HL-60 (cell line): ENCODE measurements at places on chromosomes 7 and 10.
A peak's percentile ranks its signal among the peaks of the same experiment; 100 is the strongest.

- no peak for DNase-seq
Measured at GRCh38 chr7:116100626-116101025, 70.1 kb upstream of the TFEC start.

DNA sequence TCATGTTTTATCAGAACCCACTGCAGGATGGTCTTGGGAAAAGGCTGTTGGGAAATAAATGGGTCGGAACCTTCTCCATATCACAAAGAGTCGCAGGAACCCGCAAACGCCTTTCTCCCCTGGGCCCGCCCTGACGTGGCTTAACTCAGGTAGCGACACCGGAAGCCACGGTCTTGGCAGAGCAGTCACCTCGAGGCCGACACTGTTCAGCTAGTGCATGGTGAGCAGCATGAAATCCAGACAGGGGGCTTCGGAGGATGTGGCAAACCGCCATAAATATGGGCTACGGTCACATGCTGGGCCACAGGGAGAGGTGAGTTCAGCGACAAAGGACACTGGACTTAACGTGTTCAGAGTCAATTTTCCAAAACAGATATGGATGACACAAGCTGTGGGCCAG, 421.9 kb downstream of the PTPRN2 start:
- DNase-seq: no peak

DNA sequence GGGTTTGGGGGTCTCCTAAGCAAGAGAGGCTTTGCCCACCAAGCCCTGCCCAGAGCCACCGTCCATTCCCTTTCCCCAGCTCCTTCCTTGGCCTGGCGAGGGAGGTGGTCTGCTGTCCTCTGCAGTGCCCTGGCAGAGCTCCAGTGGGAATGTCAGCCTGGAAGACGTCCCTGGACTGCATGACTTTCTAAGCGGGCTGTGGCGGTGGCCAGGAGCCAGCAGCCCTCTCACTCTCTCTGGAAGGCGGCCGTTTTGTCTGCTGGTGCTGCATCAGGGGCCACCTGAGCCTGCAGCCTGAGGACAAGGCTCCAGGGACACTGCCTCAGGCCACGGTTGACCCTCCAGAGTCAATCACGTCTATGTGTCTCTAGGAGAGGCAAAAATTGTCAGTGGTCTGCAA, 271.0 kb downstream of the SKAP2 start:
- DNase-seq: no peak

GRCh38 chr7:28573059-28573553, 160.8 kb downstream of the CREB5 start:
- no peak for DNase-seq

DNA sequence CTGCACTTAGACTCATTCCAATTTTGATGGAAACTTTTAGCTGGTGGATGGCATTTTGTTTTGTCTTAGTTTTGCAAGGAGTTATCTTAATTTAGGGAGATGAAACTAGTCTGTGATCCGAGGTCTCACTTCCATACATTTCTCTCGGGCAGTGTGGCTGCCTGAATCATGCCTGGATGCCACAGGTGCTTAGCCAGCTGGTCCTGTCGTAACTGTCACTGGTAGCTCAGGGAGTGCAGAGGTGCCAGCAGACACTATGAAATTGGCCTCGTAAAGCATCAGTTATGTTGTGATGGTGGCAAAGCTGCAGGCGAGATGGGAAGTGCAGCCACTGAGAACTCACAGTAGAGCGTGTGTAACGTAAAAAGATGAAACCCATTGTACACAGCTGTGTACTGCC, 74.9 kb downstream of the EGFR start:
- no peak for DNase-seq

DNA sequence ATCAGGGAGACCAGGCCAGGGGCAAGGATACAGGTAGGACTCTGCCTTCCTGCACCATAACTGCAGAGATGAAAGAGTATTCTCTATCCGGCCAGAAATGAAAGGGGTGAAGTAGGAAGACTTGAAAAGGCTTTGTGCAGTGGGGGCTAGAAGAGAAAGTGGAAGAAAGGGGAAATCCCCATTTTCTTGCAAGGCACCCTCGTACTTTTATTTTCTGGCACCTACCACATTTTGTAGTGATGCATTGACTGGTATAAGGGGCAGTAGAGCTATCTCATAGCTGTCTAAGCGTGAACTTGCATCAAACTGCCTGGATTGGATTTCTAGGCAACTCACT, 752 bp upstream of the CAMK2G start:
- DNase-seq: no peak

DNA sequence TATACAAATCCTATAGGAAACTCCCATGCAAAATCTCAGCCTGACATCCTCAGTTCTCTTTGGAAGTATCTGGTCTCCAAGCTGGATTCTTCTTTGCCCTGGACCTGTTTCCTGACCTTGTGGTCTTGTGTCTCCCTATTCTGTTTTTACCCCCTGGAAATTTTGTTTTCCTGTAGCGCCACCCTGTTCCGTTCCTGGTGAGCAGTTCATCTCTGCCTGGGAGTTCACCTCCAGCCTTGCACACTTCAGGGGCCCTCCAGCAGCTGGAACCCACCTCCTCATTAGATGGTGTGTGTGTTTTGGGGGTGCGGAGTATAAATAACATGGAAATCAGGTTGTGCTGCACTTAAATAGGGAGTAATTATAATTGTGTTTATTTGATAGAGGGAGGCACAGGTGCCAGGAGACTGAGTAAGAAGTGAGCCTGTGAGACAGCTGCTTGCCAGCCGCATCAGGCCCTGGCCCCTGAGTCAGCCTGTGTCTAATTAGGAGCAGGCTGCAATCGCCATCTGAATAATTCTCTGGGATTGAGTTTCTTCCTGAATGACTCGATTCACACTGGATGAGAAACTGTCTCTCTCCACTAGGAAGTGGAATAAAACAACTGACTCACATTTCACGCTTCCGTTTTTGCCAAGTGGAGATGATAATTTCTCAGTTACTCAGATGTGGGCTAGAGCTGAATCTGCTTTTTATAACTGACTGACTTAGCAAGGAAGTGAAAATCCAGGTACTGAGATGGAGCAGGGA, 69.4 kb upstream of the HECTD2 start:
- no peak for DNase-seq

DNA sequence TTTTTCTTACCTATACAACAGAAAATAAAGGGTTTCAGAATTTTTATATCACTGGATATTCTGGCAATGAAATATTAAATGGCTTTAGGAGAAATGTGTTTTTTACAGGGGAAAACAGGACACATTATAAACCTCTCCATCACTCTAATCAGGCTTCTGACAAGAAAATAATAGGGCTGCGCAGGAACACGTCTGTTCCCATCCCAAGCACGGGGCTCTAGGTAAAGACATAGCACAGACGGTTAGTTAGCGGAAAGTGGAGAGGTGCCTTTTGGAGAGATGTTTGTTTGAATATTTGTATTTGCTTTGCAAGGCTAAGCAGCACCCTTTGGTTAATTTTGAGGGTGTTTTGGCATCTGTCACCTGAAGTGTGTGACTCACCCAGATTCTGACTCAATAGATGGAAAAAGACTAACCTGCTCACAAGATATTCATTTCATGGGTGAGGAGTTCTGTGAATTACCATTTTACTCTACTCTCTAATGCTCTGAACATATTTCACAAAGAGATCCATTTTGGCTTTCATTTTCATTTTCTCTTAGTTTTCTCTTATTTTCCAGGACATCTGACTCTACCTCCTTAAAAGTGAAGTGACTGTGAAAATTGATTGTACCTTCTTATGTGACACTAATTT, 174.5 kb upstream of the AKR1E2 start:
- DNase-seq: no peak

- DNase-seq: peak; percentile 4
Measured at GRCh38 chr10:6647811-6648526, 67.9 kb upstream of the PRKCQ start.

GRCh38 chr7:105246679-105247078, 142.0 kb downstream of the SRPK2 start:
- DNase-seq: no peak

GRCh38 chr7:24835643-24836042, 78.4 kb upstream of the GSDME start:
- no peak for DNase-seq

DNA sequence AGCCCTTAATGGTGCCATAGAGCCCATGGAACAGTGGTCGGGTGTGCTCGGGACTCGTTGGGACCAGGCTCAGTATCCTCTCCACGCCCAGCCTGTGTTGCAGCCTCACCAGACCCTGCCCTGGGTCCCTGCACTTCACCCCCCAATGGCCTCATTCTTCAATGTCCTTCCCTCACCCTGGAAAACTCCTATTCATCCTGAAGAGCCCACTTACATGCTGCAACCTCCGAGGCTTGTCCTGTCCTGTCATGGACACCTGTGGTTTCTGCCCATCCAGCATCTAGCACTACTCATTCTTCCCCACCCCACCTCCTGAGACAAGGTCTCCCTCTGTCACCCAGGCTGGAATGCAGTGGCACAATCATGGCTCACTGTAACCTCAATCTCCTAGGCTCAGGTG, 7.7 kb downstream of the MMD2 start:
- DNase-seq: no peak

DNA sequence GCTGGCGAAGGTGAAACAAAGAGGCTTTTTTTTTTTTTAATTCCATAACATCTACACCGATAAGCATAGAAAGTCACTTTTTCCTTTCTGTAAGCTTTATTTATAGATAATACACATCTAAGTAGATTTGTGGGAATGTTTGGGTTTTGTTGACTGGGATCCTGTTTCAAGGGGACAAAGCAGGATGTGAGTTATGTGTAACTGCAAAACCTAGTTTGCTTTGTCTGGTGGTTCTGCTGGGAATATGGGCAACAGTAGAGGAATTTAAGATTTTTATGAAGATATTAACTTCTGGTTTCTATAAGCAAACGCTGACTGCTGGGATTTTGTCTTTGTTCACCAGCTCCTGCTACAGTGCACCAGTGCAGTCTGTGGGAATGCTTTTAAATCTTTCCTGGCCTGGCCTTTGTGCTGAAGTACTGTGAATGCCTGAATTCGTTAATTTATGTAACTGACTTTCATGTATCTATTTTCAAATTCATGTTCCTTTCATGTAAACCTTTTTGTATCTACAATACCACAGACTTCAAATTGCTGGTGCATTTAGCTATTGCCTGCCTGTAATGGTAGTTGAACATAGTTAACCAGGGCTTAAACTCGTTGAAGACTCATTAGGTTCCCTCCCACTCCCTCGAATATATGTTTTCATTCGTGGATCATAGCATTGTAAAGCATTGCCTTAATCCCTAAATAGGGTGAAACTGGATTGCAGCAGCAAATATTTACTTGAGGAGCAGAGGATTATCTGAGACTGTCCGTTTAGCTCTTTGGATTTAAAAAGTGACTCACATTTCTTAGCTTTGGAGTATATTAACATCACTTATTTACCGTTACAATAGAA, 1.5 kb downstream of the KLHL7 start:
- DNase-seq: no peak

DNA sequence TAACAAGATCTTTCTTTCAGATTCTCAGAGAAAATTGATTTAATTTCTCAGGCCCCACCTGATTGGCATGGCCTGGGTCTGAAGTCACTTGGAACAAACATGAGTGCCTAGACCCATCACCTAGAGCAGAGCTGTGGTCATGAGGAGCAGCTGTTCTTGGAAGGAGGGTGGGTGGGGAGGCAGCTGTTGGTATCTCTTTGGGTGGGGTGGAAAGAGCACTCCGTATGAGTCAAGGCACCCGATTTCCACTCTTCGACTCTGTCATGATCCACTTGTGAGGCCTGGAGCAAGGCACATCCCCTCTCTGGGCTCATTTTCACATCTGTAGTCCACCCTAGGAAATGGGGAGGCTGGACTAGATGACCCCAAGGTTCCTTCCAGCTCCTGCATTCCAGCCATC, 156.7 kb downstream of the C10orf105 start:
- DNase-seq: no peak

DNA sequence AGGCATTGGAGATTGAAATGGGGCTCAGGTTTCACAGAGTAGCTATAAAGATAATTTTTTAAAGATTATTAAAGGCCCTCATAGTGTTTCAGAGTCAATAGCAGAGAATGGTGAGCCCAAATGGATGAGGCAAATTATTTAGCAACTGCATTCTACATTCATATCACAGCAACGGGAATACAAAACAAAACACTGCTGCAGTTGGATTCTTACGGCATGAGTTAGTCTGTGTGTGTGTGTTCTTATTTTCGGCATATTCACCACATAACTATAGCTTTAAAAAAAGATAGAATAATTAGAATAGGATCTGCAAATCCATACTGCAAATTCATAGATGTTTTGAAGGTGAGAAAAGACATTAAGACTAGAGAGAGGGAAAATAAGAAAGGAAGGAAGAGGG, 66.0 kb downstream of the SUGCT start:
- DNase-seq: no peak

DNA sequence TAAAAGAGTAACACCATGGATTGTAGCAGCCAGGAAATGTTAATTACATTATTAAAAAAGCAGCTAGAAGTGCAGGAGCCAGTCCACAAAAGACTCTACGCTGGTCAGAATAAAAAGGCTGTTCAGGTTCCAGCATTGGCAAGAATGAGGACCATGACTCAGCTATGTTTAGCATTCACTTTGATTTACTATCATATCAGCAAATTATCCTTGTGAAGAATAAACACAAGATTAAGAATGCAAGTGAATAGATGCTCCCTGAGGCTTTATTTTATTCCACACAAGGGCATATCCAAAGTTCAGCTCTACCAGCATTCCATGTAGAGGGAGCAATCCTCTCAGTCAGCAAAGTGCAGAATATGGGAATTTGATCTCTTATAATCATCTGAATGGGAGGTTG, 13.6 kb downstream of the DGKB start:
- DNase-seq: no peak

DNA sequence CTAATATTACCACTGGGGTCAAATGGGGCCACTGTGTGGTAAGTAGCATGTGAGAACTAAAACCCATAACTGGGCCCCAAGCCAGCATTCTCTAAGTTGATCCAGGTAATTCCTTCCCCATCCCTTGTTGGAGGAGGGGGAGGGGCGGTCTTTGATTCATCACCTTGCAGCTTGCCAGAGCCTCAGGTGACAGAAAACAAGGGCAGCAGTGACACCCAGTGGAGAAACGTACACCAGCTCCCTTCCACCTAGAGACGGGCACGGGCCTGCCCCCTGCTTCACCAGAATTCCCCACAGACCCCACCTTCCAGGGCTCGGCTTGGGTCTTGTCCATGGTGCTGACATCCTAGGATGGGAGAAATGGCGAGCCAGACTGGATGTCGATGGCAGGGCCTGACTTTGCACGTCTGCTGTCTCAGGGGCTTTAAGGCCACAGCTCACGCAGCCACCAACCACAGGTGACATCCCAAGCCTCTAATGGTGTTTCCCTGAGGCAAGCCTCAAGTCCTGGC, 102.0 kb downstream of the STRA8 start:
- no peak for DNase-seq
